ENCODE measurements at places on chromosomes 7 and 10.

DNA sequence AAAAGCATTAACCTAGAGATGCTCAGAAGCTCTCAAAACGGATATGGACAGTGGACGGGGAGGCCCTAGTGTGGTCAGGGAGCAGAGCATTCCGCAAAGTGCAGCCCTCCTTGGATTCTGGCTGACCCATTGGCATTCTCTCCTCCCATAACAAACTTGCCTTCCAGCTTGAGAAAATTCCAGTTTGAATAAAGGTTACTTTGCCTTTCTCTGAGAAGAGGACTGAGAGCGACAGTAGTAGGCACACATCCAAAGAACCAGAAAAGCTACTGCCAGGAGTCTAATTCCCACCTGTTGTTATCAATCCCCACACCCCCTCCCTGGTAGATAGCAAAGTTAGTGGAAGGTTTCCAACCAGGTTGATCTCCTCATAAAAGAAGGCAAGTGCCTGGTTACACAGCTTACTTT lies 84.7 kb upstream of the TRIL start:
- no peak for DNase-seq
- no peaks in the 10 kb centered on the region for H3K36me3 ChIP-seq
- no peaks in the 10 kb centered on the region for H3K4me1 ChIP-seq

GRCh38 chr10:81915504-81915897 lies 40.5 kb downstream of the NRG3 start:
- H3K4me1 ChIP-seq: no peaks in the 10 kb centered on the region
- no peak for DNase-seq

GRCh38 chr10:49079499-49079898 lies 35.8 kb downstream of the VSTM4 start:
- no peak for DNase-seq
- no peaks in the 10 kb centered on the region for H3K27me3 ChIP-seq
- H3K27ac ChIP-seq: no peak overlapping the region
- no peaks in the 10 kb centered on the region for H3K36me3 ChIP-seq

- H3K27me3 ChIP-seq: no peaks in the 10 kb centered on the region
- no peaks in the 10 kb centered on the region for H3K4me1 ChIP-seq
- H3K36me3 ChIP-seq: no peaks in the 10 kb centered on the region
- no peak for DNase-seq
- no peak overlapping the region for H3K4me3 ChIP-seq
- H3K27ac ChIP-seq: no peak overlapping the region
Measured at GRCh38 chr10:80172896-80173295, 32.4 kb downstream of the ANXA11 start.

DNA sequence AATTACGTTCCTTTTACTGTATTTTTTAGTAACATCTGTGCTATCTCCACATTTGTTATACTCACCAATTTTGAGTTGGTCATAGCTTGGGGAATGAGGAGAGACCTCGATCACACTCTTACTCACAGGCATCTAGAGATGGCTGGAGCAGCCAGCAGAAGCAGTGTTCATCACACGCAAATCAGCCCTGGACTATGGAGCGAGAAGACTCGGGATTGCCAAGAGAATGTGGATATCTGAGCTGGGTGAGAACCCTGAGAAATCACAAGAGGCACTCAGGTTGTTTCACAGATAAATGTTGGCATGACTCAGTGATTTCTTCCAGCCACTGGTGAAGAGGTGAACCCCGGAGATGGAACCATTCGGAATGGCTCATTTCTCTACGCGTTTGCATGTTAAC lies 820.1 kb upstream of the IGFBP3 start:
- no peaks in the 10 kb centered on the region for H3K36me3 ChIP-seq
- H3K27ac ChIP-seq: no peak overlapping the region
- no peaks in the 10 kb centered on the region for H3K4me1 ChIP-seq
- H3K4me3 ChIP-seq: no peak overlapping the region

DNA sequence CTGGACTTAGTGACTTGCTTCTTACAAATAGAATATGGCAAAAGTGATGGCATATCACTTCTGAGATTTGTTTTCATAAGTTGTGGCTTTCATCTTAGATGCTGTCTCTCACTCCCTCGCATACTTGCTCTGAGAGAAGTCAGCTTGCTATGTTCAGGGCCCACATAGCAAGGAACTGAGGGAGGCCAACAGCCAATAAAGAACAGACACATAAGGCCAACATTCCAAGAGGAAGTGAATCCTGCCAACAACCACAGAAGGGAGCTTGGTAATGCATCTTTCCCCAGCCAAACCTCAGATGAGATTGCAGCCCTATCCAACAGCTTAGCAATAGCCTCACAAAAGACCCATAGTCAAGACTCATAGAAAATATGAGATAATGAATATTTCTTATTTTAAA lies 39.2 kb upstream of the DMTF1 start:
- H3K36me3 ChIP-seq: no peaks in the 10 kb centered on the region
- no peaks in the 10 kb centered on the region for H3K27me3 ChIP-seq
- H3K4me1 ChIP-seq: no peaks in the 10 kb centered on the region
- no peak overlapping the region for H3K4me3 ChIP-seq
